OCI-LY7 (cell line): ENCODE measurements at places on chromosomes 4 and X.
A peak's percentile ranks its signal among the peaks of the same experiment; 100 is the strongest.

DNA sequence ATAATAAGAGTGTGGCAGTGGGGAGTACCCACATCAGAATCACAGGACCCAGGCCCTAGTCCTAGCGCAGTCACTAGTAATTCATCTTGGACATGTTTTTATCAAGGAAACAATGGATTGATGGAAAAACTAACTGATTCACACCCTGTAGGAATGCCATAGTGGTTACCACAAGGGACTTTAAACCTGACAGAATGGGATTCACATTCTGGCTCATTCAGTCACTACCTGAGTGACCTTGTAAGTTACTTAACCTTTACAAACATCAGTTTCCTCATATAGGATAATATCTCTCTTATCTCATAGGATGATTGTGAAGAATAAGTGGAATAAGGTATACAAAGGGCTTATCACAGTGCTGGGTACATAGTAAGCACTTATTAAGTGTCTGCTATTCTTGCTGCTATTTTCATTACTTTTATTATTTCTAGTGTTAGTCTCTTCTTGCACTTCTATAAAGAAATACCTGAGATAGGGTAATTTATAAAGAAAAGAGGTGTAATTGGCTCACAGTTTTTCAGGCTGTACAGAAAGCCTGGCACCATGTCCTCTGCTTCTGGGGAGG lies 247.5 kb upstream of the KLF3 start:
- DNase-seq: no peak

DNA sequence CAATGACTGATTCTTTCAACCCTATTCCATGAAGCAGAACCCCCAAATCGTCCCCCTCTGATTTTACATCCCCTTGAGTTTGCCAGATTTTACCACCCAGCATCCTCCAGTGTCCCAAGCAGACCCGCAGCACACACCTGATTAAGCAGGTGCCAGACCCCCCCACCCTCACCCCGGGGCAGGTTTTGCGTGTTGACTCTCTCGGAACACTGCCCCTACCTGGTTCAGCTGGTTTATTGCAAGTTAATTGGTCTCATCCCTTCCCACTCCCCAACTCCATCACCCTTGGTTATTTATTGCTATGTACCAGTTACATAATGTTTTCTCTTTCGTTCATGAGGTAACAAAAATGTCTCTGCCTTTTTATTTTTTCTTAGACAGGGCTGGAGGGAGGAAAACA lies 258.4 kb downstream of the BCOR start:
- no peak for DNase-seq

DNA sequence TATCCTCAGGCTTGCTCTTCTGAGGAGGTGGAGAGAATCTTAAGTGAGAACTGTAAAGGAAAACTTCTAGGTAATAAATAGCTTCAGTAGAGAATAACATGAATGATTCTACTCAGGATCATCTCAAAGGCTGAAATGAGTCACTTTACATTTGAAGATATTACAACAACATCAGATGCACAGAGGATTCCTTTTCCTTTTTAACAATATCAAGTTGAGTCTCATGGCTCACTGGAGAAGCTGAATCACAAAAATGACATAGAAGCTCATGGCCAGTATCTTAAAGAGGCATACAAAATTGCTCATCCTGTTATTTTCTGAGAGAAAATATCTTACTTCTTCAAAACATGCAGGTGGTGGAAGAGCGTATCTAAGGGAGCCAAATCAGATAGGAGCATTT lies 72.5 kb upstream of the EMCN start:
- no peak for DNase-seq

- no peak for DNase-seq
These were observed 409.5 kb upstream of the ADGRL3 start for GRCh38 chr4:60790608-60791007.

GRCh38 chr4:66974665-66975064 lies 570.6 kb downstream of the CENPC start:
- no peak for DNase-seq

DNA sequence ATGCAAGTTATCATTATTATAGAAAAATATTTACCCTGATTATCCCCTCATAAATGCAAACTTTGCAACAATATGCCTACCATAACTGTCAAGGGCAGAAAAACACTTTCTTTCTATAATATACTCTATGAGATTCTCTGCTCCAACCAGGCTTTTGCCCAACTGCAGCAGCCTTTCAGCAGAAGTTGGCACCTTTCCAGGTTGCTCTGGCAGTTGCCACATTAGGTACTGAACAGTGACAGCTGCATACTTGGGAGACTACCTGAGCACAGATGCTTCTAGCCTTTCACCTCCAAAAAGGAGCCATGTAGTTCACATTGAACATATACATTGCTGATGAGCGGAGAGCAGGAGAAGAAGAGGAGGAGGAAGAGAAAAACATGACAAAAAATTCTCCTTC lies 69.5 kb upstream of the BRWD3 start:
- no peak for DNase-seq

GRCh38 chr4:122480655-122481487 lies 24.3 kb upstream of the IL2 start:
- no peak for DNase-seq

DNA sequence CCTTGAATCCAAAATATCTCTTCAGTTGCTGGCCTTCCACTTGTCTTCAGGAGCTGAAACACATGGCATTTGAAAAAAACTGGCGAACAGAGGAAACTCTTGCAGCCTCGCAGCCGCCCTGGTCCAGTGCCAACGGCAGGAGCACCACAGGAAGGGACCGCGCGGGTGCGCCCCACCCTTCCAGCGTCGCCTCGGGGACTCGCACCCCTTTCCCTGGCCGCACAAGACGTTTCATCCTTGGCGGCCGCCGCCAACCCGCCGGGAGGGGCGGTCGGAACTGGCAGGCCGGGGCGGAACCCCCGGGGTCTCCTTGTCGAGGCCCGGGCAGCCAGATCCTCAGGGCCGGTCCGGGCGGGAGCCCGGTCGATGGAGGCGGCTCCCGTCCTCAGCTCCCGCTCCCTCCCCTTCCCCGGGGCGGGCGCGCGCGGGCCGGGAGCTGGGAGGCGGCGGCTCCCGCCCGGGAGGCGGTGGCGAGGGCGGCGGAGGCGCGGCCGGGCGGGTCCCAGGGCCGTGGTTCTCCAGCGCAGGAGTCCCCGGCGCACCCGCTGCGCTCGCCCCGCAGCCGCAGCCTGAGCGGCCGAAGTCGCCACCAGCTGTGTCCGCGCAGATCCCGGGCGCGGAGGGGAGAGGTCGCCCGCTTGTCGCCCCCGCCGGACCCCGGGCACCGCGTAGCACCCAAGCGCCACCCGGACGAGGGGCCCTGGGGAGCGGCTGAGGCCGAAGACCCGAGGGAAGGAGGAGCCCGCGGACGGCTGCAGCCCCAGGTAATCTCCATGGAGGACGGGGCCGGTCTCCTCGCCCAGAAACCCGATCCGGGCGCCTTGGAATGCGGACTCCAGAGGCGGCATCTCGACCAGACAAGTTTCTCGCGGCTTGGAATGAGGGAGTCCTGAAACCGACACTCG lies 886 bp upstream of the NDST3 start:
- DNase-seq: no peak

- no peak for DNase-seq
These were observed 2751.1 kb downstream of the ARAP2 start for GRCh38 chr4:33493231-33493630.

- DNase-seq: peak; percentile 82
These were observed 2.3 kb downstream of the MAML3 start for GRCh38 chr4:140151699-140152012.

GRCh38 chr4:51880016-51880915 lies 37.3 kb downstream of the DCUN1D4 start:
- no peak for DNase-seq

DNA sequence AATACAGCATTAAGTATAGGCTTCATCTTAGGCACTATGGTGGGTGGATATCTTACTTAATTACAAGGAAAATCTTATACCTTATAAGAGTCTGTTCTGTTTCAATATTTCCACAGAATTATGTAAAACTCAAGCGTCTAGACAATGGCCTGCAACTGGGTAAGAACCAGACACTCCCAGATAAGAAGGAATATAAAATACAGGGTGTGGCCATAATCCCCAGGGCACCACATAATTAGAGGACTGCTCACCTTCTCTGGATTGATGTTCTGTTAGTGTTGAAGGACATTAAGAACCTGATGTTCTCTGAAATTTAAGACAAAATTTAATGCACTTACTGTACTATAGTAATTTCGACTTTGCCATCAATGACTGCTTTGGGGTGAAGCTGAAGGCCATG lies 198.2 kb upstream of the ARSJ start:
- DNase-seq: no peak

GRCh38 chr4:36427696-36428095 lies 146.3 kb downstream of the DTHD1 start:
- DNase-seq: peak; percentile 22

- no peak for DNase-seq
These were observed 203.3 kb upstream of the HS3ST1 start for GRCh38 chr4:11632025-11632424.

- DNase-seq: no peak
These were observed 47.6 kb downstream of the COL25A1 start for GRCh38 chr4:109254845-109255244.

DNA sequence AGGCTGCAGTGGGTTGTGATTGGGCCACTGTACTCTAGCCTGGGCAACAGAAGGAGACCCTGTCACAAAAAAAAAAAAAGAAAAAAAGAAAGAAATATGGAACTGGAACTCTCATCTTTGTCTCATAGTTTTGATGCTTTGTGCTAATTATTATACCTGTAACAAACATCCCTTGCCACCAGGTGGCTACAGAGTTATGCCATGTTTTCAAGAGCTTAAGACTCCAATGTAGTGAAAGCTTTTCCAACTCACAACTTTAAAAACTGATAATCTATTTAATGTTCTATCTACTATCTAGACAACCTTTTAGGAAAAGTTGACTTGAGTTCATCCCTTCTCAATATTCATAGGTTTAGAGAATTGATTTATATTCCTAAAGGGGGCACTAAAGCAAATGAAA lies 42.4 kb downstream of the HTR2C start:
- DNase-seq: no peak

DNA sequence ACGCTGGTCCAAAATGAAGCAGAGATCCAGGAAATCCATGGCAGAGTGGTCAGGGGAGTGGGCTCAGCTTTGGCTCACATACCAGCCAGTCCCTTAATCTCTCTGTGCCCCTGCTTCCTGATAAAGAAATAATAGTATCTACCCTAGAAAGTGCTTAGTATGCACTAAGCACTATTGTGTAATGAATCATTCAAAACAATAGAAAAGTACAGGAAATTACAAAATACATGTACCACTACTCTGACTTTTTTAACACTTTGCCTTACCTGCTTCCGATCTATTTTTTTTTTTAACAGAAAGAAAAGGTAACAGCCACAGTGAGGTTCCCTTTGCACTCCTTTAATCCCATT lies 49.9 kb downstream of the TBC1D9 start:
- DNase-seq: no peak

DNA sequence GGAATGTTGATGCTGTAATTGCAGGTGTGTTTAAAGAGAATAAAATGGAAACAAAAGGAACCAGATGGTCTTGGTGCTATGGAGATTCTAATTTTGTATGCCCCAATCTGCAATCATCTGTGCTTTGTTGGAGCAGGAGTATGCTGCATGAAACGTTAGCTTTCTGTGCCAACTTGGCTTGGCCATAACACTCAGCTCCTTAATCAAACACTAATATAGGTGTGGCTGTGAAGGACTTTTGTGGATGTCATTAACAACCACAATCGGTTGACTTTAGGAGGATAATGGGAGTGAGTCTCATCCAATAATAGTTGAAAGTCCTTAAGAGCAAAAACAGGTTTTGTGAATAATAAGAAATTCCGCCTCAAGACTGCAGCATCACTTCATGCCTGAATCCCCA lies 399.2 kb downstream of the NLGN4X start:
- no peak for DNase-seq

DNA sequence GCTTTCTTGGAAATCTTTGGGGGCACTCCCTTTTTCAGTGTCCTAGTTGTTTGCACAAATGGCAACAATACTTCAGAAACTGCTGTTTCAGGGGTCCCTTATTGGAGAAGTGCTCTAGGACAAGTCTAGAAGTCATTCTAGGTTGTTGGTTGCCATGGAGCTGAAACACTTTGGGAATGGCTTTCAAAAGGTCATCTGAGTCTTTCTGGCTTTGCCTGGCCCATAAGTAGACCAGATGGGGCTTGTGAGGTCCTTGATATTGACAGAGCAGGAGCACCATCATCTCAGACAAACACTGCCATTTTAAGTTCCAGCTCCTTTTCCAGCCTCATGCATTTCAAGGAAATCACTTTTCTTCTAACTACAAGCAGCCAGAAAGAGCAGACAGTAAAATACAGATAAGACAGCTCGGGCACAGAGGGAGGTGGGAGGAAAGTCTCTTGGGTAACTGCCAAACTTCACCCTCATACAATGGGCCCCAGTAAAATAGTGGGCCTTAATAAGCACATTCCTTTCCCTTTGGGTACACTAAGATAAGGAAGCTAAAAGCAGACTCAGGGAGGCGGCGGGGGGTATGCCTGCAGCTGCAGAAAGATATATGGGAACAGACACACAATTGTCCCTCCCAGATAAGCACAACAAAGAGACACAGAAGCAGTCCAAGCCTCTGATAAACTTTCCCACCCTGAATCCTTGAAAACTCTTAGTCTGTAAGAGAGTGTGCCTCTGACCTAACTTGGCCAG lies 8.5 kb upstream of the NXF3 start:
- DNase-seq: no peak

DNA sequence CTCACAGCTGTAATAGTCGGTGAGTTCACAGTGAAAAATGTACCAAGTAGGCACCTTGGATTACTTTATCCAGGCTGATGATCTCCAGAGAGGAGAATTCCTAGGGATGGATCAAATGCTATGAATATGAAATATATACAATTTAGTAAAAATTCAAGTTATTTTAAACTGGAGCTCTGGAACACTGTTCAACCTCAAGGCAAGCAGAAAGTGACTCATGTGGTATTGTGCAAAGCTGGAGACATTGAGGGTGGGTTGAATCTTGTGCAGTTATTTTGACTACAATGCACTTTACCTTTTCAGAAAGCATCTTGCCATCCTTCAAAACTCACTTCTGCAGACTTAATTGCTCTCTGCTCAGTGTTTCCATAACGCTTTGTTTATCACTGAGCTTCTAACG lies 43.4 kb downstream of the OSTC start:
- no peak for DNase-seq

DNA sequence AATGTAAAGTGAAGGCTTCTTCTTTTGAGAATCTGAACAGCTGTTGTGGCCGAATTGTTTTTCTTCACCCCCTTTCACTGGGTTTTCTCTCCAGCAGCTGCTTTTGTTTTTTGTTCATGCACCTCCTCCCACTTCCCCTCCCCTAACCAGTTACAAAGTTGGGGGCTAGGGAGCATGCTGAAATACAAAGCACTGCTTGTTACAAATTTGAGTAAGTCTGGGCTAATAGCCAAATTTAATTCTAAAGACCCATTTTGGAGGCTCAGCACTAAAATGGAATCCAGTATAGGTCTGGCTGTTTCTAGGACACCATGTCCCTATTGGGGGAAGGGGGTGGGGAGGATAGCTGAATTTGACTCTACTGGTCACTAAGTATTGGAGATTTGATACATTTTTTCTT lies 89.2 kb upstream of the GPM6B start:
- no peak for DNase-seq

GRCh38 chr4:145934434-145935047 lies 4.1 kb downstream of the ZNF827 start:
- peak; percentile 39 for DNase-seq
